ENCODE measurements at places on chromosomes 4 and X.

GRCh38 chr4:128835498-128836222 lies 26.2 kb downstream of the JADE1 start:
- no peak for DNase-seq

- DNase-seq: peak; percentile 53
These were observed 52.3 kb upstream of the PDLIM3 start for GRCh38 chr4:185587427-185588161.

DNA sequence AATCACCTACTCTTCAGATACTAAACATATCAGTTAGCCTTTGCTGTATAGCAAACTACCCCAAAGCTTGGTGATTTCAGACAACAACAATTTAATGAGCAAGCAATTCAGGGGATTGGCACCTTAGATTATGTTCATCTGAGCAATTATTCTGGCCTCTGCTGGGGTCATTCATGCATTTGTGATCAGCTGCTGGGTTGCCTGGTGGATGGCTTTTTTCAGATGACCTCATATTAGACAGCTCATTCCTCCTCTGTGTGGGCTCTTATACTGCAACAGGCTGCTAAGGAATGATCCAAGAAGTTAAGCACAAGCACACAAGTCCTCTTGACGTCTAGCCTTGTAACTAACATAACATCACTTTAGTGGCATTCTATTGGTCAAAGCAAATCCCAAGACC lies 153.0 kb upstream of the PPP1R2C start:
- DNase-seq: no peak

GRCh38 chr4:141486375-141486997 lies 149.9 kb upstream of the IL15 start:
- no peak for DNase-seq

- DNase-seq: no peak
These were observed 103.4 kb downstream of the MFAP3L start for GRCh38 chr4:169922632-169923276.

DNA sequence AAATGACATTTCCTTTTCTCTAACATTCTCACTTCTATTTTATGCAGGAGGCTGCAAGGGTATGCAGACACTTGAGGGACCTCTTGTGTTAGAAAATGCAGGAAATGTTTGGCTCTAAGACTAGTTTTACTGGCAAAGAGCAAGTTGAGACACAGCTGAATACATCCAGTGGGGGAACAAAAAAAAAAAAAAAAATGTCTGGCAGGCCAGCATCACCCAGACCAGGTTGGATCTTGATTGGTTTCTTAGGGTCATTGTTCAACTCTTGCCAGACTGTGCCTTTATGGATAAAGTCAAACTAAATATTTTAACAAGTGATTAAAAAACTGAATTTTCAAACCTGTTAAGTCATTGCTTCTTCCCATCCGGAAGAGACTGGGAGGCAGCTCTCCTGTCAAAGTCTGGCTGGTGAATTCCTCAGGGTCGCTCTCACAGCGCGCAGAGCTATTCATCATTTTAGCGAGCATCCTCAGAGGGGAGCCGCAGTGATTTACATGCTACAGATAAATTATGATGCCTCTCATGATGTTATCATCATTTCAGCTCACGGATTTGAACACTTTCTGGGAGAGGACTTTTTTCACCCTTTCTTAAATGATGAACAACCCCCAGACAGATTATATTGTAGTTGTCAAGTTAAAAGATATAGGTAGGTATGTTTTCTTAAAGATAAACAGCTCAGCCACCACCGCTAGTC lies 23.6 kb upstream of the PACRGL start:
- peak; percentile 30 for DNase-seq

DNA sequence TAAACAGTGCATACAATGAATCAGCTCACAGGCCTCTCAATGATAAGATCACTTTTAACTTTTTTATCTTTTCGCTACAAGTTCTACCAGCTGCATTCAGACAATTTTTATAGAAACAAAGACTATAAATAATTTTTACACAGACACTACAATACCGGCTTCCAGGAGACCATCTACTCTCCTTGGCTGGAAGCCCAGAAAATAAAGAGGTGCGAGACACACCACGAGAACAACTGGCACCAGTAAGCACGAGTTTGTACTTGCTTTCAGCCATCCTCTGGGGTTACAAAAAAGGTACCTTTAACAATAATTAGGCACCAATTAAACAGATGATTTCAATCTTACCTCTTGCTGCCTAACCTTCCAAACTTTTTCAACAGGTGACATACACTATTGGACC lies 11.2 kb upstream of the PRDX4 start:
- no peak for DNase-seq

DNA sequence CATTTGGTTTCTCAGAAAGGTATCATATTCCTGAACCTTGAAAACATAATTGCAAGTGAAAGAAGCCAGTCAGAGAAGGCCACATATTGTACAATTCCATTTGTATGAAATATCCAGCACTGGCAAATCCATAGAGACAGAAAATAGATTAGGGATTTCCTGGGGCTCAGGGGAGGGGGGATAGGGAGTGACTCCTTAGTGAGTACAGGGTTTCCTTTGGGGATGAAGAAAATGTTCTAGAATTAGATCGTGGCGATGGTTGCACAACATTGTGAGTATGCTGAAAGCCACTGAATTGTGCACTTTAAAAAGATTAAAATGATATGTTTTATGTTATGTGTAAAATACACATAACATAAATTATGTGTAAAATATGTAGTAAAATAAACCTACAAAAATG lies 10.3 kb downstream of the XPNPEP2 start:
- DNase-seq: no peak

DNA sequence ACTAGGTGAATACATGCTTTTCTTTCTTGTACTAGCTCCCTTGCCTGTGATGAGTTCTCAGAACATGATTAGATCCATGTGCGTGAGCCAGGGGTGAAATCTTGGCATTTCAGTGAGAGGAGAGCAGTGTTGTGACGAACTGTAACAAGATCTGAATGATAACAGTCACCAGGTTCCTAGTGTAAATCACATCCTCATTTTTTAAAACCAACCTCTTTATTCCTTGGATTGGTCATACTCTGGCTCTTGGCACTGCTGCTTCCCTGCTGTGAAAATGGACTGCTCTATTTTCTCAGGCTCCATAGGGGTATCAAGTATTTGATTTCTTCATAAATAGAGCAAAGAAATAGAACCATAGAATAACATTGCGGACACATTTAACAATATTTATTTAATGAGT lies 206.3 kb downstream of the SLC4A4 start:
- no peak for DNase-seq

DNA sequence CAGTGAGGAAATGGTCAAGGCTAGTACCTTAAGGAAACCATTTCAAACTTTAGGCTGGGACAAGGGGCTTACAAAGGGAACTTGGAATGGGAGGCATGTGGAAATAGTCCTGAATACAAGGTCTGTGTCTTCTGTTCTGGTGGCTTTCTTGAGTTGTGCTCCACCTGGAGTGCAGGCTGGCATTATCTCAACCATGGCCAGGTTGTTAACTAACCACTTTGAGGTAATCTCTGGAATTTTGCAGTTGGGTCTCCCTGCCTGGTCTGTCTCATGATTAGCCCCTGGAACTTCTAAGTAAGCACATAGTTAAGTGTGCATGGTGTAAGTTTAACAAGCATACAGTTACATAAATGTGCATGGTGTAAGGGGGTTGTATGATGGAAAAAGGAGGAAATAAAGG lies 77.5 kb downstream of the PCDH18 start:
- DNase-seq: no peak

GRCh38 chrX:153854702-153855101 lies 24.4 kb upstream of the PDZD4 start:
- DNase-seq: no peak

GRCh38 chr4:167826281-167826680 lies 266.1 kb upstream of the ANXA10 start:
- DNase-seq: no peak

DNA sequence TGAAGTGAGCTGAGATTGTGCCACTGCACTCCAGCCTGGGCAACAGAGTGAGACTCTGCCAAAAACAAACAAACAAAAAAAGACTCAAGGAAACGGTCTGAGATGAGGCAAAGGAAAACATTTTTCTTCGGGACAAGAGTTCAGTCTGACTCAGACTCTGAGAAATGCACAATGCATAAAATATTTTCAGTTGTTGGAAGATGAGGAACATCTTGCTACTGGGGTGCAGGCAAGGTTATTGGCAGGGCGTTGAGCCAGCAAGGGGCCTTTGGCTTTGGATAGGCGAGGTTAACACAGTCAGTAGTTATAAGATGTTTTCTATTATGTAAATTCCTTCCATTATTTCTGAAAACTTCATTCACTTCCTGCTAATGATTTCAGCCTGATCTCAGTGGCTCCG lies 96.1 kb upstream of the VCX start:
- no peak for DNase-seq

- no peak for DNase-seq
These were observed 84.6 kb downstream of the PDS5A start for GRCh38 chr4:39892988-39893692.

Data from nephron progenitor cell (in vitro differentiated cells).